Activated naive CD4-positive, alpha-beta T cell treated with anti-CD3 and anti-CD28 coated beads, Interleukin-2, amount 50 U/mL, for 72 hours (primary cell): ENCODE measurements at places on chromosomes 11 and 22. TPM values are rescaled to one million over a fixed set of nuclear protein-coding genes. Genes with fewer than 3 reads are reported as not detected.

GRCh38 chr11:6129011-6129410 lies 21.5 kb downstream of the OR56B4 start:
- no peak for DNase-seq

DNA sequence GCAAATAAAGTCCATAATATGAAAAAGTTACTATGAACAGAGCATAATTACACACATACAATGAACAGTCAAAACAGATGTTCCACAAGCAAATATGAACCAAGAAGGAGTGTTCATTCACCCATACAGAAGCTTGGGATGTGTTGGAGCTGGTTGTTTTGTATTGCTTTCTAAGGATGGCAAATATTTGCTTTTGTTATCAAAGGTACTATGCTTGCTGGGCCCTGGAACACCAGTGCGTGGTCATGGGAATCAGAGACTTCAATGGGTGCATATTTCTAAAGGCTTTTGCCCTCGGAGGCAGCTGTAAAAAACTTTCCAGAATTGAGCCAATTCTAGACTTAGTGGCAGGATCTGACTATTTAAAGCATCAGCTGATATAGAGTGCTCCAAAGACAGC lies 85.1 kb downstream of the BARX2 start:
- DNase-seq, result no peak

CYP2D6 gene
- 2.2 TPM for total RNA-seq

DNA sequence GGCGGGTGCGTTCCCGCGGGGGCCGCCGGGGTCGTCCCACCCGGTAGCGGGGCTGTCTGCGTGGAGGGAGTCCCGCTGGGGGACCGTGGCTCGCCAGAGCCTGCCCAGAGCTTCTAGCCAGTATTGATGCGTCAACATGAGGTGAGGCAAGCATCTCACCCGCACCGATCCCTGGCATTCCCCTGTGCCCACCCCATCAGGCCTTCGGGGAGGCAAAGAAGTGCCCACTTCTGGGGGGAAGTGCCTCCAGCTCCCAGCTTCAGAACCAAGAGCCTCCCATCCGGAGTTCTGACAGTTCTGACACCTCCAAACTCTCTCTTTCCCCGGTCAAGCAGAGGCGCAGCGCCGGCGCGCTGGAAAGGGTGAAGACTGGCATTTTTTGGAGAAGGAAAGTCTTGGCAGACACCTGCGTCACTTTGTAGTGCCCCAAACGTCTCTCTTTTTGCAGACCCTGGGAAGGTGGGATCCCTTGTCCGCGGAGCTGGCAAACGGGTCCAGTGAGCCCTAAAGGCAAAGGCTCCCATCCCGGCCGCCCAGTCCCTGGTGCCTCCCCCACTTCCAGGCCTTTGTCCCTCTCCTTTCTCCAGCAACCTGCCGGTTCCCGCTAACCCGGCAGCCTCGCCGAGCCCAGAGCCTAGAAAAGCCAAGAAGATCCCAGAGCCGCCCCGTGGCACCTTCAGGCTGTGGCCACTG lies 3.2 kb upstream of the PAX6 start:
- DNase-seq, result no peak

DNA sequence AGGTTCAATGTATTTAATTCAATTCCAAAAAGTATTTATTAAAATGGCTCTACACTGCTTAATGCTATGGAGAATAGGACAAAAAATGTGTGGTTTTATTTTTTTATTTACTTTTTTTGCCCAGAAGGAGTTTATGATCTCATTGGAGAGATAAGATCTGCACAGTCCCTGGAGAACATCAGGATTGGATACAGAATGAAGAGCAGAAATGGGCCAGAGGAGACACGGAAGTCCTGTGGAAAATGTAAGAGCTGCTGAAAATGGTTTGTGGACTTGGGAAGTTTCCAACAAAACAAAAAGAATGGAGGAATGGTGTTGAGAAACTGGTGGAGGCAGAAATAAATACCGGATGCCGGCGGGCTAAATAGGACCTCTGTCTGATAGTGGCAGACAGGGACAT lies 554.6 kb downstream of the OPCML start:
- no peak for DNase-seq
